Stimulated activated CD8-positive, alpha-beta memory T cell treated with anti-CD3 and anti-CD28 coated beads, Interleukin-4, amount 100 ng/mL, for 24 hours (primary cell): ENCODE measurements at places on chromosomes 4 and X.

- DNase-seq = no peak
Measured at GRCh38 chrX:39974270-39974669, 123.5 kb downstream of the BCOR start.

GRCh38 chrX:130136496-130136895 lies 26.2 kb upstream of the ELF4 start:
- DNase-seq = no peak

- DNase-seq = no peak
Measured at GRCh38 chr4:111046811-111047210, 423.9 kb upstream of the PITX2 start.

DNA sequence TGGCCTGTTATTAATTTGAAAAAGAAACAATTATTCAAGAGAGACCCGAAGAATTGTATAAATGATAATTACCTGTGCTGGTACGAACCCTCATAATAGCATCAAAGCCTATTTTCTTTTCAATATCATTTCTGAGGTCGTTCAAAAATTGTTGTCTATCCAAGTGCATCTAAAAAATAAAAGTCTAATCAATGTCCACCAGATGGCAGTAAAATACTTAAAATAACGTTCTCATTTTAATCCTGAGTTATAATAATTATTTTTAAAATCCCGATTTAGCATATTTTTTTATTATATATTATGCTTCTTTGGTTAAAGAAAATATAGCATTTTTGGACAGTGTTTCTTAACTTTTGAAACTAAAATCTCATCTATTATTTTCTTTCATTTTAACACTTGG lies 55.7 kb downstream of the METTL14 start:
- no peak for DNase-seq

- DNase-seq = no peak
Measured at GRCh38 chr4:81634165-81634564, 162.5 kb upstream of the RASGEF1B start.

- no peak for DNase-seq
Measured at GRCh38 chr4:179465131-179465797, 2023.0 kb upstream of the AGA start.

DNA sequence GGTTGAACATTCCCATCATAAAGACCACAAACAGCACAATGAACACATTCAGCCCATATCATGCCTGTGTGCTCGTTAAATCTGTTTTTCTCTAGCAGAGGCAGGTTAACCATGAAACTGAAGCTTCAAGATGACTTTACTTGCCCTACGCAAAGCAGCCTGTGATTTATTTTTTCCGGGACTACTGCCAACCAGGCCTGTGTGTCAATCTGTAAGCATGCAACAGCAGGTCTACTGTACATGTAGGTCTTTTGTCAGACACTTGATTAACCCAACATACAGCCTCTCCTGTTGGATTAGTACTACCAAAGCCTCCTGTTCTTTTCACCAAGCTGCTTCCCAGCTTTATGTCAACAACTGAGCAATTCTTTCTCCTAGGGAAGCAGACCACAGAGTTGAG lies 85.5 kb upstream of the ACSL1 start:
- DNase-seq = no peak

- no peak for DNase-seq
Measured at GRCh38 chrX:16671005-16671404, 21.0 kb downstream of the S100G start.

DNA sequence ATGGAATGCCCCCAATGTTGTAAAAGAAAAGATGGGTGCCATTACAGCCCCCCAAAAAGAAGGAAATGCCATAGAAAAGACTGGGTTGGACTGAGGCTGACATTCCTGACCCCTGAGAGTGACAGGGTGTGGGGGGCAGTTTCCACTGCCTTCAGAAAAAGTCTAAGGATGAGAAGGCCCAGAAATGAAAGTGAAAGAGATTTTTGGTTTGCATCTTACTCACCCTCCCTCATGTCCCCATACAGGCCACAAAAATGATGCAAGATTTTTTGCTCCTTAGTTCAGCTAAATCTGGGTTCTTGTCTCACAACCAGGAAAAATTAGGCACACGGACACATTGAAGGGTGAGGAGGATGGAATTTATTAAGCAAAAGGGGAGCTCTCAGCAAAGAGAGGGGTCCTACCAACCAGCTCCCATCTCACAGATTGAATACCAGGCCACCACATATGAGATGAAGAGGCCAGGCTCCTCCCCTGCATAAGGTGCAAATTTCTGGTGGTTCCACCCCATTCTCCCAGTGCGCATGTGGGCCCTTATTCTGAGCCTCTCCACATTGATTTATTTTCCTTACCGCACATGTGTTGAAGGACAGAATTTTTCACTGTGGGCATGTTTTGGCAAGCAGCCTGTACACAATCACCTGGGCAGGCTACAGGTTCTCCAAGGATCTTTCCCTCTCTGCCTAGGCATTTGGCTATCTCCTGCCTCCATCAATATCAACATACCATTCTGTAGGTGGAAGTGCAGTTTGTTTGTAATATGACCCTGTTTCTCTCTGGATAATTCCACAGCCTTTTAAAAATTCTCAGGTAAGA lies 18.8 kb downstream of the PPP4R3C start:
- DNase-seq = no peak
